Femur (tissue), 1 donor: ENCODE measurements at places on chromosomes 13 and 19.

DNA sequence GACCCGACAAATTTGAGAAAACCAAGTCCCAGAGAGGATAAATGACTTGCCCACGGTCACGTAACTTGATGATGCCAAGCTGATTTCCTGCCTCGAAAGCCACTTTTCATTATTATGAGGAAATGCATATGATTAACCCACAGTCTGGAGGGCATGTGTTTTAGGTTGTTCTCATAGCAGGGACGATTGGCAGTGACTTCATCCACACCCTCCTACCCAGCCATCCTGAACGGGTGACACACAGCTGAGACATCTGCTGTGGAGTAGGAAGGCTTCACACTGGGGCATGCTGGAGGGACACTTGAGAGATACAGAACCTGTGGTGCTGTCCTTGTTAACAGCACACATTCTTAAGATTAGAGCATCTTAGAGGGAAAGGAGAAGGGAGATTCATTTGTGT is 65.4 kb upstream of the WDFY2 start:
- DNase-seq: no peak

GRCh38 chr19:49453757-49454240 is 774 bp downstream of the ALDH16A1 start:
- DNase-seq: no peak

GRCh38 chr19:3656073-3656746 is 29.6 kb upstream of the CACTIN start:
- DNase-seq: no peak

DNA sequence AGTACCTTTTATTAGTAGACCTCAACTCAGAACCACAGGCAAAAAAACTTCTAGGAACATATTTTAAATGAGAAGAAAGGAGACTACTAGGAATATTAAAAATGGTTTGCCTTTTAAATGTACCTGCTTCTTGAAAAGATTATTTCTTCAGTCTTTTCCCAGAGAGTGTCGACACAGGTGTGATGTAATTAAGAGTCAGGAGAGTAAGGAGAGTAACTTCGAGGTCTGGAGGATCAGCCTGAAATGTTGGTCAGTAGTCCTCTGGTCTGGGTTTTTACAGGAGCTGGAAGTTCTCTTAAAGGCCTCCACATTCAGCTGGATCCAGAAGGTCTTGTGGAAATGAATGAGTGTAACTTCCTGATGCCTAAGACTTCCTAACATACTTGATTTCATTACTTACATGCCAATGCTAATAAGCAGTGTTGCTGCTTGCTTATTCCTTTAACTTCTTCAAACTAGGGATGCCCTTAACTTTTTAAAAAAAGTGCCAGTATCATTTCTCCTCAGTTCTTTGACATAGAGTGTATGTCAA is at the start of gene KCTD4:
Gene KCTD4, minus strand, starts transcription at position 345 of the 532 bp plus-strand sequence. CDS start 6,478 bp downstream, outside the sequence.
- no peak for DNase-seq

- DNase-seq: no peak
Measured at GRCh38 chr13:33280923-33281322, 4.6 kb downstream of the STARD13 start.

GRCh38 chr13:73984949-73985691 is 149.1 kb downstream of the KLF12 start:
- peak; percentile 47 for DNase-seq

DNA sequence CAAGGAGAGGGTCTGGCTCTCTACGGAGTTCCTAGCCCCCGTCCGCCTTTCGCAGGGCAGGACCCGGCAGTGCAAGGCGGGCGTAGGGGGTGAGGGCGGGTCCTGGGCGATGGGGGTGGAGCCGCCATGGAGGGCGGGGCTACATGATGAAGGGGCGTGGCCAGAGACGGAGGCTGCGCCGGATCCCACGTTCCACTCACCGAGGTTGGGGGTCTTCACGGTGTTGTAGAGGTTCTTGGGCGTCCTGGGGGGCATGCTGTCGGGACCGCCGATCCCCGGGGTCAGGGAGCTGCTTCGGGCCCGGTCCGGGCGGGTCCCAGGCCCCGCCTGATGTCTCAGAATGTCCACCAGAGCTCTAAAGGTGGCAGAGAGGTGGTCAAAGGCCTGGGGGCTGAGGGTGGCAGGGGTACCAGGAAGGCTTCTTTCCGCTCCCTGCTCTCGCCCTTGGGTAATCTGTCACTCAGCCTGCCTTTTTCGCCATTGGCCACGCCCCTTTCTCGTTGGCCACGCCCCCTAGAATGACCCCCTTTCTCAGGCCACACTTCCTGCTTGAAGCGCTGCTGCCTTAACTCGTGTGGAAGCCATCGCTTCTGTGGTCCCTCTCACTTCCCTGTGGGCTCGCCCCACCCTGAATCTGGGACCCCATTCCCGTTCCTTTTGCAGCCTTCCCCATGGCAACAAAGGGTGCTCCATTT is 2.5 kb downstream of the SHISA7 start:
- no peak for DNase-seq

- DNase-seq: no peak
Measured at GRCh38 chr13:78826936-78827335, 168.0 kb upstream of the OBI1 start.

DNA sequence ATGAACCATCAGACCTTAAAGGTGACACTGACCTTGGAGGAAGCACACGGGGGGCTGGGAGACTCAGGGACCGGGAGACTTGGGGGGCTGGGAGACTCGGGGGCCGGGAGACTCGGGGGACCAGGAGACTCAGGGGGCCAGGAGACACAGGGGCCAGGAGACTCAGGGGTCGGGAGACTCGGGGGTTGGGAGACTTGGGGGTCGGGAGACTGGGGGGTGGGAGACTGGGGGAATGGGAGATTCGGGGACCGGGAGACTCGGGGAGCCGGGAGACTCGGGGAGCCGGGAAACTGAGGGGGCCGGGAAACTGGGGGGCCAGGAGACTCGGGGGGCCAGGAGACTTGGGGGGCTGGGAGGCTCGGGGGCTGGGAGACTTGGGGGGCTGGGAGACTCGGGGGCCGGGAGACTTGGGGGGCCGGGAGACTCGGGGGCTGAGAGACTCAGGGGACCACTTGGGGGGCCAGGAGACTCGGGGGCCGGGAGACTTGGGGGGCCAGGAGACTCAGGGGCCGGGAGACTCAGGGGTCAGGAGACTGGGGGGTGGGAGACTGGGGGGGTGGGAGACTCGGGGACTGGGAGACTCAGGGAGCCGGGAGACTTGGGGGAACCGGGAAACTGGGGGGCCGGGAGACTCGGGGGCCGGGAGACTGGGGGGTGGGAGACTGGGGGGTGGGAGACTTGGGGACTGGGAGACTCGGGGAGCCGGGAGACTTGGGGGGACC is 62.9 kb downstream of the RASA3 start:
- peak; percentile 6 for DNase-seq

DNA sequence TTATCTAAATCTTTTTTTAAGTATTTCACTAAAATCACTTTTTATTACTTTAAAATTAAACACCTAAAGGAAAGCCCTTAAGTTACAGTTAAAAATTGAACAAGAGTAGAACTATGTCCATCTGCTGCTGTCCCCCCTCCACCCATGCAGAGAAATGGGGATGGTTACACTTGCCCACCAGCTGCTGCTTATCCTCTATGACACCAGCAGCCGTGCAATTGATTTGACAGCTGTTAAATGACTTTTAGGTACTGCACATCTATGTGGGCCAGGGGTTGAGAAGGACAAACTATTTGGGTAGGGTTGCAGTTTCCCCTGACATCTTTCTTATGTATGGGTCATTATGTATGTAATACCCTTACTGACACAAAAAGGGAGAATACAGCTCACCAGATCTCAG is 77.2 kb downstream of the TBC1D4 start:
- DNase-seq: no peak

DNA sequence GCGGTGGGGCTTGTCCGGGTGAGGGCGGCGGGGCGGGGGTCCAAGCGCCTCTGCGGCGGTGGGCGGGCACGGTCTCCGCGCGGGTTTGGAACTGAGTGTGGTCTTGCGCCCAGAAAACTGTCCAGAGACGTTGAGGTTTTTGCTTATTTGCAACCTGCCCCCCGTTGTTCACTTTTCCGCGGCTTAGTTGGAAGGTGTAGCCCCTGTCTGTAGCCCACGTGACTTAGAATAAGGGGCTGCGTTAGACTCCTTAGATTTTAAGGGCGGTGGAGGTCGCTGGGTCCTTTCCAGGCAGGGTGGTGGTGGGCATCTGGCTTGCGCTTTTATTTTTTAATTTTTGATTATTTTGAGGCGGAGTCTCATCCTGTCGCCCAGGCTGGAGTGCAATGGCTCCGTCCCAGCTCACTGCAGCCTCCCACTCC is 748 bp downstream of the RPS15 start:
- no peak for DNase-seq

DNA sequence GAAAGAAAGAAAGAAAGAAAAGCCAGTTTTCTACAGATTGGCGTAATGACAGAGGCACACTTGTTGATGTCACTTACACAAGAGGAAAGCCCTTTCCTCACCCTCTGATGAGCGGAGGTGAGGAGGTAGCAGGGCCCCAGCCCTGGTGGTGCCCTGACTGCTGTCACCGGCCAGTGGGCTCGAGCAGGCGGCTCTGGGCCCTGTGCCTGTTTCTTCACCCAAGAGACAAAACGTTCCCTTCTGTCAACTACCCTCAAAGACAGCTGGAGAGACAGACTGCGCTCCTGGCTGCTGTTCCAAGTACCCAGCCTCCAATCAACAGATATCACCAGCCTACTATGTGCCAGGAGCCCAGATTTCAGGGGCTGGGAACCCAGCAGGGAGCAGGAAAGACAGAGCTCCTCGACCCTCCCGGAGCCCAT is 10.1 kb downstream of the EPS15L1 start:
- no peak for DNase-seq

- DNase-seq: no peak
Measured at GRCh38 chr13:98994896-98995295, 17.0 kb upstream of the DOCK9 start.

DNA sequence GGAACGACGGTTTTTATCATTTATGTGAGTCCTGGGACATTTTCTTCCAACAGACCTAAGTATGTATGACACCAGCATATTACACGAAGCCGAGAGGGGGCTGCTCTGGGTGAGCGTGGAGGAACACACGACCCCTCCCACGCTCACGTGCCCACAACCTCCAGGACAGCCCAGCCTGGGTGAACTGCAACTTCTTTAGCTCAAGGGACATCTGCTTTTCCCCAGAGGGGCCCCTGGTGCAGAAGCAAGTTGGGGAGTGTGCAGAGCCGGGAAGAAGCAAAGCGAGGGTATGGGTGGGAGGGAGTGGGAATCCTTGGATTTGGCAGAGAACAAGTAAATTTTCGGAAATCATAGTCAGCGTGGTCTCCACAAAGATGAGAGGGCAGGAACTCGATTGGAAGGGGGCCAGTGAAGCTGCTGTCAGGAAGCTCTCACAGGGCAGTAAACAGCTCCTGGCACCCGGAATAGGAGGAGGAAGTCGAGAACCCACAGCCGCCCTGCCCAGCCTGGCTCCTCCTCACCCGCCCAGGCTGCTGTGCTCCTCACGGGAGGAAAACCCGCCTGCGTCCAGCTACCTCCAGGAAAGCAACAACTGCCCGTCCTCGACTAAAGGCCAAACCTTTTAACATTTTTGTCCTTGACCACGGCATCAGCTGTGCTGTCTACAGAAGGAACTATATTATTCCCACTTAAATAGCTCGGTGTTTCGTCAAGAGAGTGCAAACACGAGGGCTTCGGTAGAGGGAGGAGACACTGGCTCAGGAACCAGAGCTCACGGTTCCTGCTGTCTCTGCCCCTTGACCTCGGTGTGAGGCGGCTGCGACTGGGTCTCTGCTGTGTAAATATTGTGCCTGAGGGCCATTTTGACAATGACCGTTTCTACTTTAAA is 17.2 kb upstream of the CFAP97D2 start:
- DNase-seq: peak; percentile 79

DNA sequence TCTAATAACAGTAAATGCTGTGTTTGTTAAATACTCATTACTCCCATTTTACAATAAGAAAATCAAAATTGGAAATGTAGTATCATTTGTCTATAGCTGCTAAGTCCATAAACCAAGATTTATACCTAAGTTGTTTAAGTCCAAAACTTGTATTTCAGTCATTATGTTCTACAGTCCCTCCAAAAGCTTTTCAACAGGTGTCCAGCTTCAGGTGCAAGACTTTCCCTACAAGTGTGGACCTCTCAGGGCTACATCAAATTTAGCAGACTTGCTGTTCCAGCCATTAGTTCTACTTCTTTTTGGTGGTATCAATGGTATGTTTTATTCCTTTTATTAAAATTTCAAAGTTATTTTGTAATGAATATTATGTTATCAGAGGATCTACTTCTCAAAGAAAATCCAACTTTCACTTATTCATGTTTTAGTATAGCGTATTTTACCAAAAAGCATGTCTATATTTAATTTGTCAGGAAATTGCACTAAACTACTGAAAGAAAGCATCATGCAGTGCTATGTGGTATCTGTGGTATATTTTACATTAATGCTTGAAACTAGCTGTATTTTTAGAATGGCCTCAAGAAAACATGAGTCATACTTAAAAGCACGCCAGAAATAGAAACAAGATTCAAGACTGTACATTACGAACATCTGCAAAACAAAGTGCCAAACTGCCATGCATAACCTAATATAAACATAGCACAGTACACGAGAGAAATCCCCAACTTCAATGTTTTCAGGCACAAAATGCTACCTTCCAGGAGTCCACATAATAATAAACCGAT is 44.5 kb downstream of the VWA8 start:
- DNase-seq: no peak

- no peak for DNase-seq
Measured at GRCh38 chr19:14565298-14565679, 6.6 kb downstream of the NDUFB7 start.

GRCh38 chr19:58440556-58440955 is 603 bp upstream of the ZNF132 start:
- peak; percentile 34 for DNase-seq

GRCh38 chr19:8192221-8192820 is 16.8 kb upstream of the CERS4 start:
- DNase-seq: no peak

DNA sequence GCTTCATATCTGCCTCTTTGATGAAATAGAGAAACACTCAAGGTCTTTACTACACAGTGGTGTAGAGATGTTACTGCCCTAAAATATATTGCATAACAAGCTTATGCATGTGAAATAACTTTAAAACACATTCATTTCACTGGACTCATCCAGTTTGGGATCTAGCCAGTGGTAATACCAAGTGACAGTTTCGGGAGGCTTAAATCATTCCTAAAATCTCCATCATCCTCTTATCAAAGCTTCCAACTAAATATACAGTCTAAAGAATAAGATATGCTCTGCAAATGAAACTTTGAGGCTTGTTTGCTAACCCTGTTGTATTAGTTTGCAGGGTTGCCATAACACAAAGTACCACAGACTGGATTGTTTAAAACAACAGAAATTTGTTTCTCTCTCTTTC is 52.8 kb downstream of the THSD1 start:
- no peak for DNase-seq

- DNase-seq: peak; percentile 58
Measured at GRCh38 chr13:24220086-24220703, 59.7 kb downstream of the SPATA13 start.

DNA sequence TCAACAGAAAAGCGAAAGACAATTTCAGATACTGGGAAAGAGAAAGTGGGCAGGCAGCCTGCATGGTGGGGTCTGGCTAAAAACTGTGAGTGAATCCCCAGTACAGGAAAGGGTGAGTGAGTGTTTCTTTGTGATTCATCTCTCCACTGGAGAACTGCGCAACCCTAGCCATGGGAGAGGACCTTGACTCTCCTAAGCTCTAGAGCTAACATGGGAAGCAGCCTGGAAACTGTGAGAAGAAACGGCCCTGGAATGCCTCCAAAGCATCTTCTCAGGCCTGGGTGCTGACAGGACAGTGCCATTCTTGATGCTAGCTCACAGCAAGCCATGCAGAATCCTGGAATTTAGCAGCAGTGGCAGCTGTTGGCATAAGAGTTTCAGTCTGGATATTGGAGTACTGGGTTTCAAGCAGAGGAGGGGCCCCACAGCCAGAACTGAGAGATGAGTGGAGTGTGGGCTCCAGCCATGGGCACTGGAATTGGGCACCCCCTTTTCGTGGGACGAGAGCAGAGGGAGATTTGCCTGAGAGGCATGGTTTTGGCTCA is 18.7 kb upstream of the SLAIN1 start:
- no peak for DNase-seq
